Cerebellar nuclear complex (tissue), 1 donor: ENCODE measurements at places on chromosomes 6 and 20.

- no peak for DNase-seq
Measured at GRCh38 chr6:36893976-36894932, 8.5 kb downstream of the C6orf89 start.

- no peak for DNase-seq
Measured at GRCh38 chr6:125198398-125198937, 44.9 kb downstream of the TPD52L1 start.

- DNase-seq: no peak
Measured at GRCh38 chr6:105902401-105903031, 183.6 kb upstream of the PRDM1 start.

DNA sequence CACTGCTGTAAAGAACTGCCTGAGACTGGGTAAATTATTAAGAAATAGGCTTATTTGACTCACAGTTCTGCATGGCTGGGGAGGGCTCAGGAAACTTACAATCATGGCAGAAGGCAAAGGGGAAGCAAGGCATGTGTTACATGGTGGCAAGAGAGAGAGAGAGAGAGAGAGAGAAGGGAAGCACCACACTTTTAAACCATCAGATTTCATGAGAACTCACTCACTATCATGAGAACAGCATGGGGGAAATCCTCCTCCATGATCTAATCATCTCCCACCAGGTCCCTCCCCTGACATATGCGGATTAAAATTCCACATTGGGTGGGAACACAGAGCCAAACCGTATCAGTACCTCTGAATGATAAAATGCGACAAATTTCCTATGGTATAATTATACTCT is 203.9 kb upstream of the MARCKS start:
- DNase-seq: no peak

DNA sequence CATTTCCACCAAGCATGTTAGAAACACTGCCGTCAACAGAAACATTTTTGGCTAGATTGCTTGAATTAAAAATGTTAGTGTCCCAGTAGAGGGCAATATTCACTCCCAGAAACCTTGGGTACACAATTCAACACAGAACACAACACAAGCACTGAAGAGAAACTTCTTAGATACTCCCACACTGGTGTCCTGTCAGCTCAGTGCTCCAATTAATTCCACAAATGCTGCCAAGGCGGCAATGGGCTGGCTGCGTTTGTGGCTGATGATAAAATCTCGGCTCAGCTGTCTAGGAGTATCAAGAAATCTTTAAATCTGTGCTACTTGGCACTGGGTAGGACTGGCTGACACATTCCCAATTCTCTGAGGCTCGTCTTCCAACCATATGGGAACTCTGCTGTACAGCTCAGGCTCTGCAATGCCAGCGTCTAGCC is 39.3 kb downstream of the BEND3 start:
- DNase-seq: no peak
